ENCODE measurements at places on chromosomes 13 and 19.
A peak's percentile ranks its signal among the peaks of the same experiment; 100 is the strongest.

DNA sequence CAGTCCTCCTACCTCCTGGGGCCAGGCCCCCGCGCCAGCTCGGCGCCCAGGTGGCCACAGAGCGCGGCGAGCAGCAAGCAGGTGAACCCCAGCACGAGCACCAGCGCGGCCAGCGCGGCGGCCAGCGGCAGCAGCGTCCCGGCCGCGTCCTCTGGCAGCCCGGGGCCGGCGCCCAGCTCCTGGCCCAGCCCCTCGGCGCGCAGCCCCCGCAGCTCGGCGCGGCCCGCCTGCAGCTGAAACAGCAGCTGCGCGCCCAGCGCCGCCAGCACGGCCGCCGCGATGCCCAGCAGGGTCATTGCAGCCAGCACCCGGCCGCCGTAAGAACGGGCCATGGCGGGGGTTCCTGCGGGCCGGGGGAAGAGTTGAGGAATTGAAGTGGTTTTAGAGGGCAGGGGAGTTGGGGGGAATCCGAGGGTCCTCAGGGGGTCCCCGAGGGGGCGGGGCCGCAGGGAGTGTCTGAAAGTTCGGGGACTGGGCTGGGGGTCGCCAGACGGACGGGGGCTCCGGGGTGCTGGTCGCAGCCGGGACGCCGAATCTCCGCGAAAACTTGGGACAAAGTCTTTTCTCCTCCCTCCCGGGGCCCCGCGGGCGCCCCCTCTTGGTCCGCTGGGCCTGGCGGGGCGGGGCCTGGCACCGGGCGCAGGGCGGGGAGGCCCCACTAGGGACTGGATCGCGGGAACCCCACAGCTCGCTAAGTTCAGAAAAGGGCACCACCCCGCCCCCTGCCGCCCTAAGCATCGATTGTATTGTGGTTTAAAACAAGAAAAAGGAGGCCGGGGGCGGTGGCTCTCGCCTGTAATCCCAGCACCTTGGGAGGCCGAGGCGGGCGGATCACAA is at the start of gene TMEM221:
TMEM221 (minus strand) TSS at position 538 of the 837 bp plus-strand sequence; CDS start at position 332, 206 bp downstream.
- peak; percentile 36 for DNase-seq

- no peak for DNase-seq
These were observed 77.3 kb downstream of the ZIC5 start for GRCh38 chr13:99894105-99894839.

DNA sequence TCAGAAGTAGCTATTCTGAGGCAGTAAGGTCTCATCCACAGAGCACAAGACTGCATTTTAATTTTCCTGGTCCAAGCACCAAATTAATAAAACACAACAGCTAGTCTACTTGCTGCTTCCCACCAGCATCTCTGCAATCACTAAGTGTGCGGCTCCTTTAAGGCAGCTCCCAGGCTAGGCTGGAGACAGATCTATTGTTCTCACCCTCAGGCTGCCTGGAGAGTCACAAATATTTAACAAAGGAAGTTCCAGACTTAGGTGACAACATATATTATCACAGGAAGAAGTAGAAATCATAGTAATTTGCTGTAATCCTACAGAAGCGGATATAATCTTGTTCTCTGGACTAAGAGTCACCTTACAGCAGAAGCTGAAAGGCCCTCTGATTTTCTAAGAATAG is 2.2 kb upstream of the EID2 start:
- DNase-seq = no peak

DNA sequence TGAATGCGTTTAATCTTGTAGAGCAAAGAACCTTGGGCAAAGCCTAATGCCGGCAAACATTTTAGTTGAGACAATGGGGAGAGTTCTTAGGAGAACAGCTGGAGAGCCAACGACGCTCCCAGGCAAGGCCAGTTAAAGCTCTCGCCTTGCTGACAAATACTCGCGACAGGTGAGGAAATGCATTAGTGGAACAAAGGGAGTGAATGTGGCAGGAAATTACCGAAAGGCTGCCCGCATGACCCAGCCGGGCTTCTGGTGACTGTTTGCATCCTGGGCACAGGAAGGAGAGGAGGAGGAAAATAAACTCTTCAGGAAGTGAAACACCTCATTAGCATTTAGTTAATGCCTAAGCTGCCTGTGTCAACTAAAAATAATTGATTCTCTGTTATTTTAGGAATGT is 74.6 kb downstream of the SHISA2 start:
- no peak for DNase-seq

GRCh38 chr19:49691243-49692146 is 579 bp downstream of the CPT1C start:
- DNase-seq = no peak

- no peak for DNase-seq
These were observed 12.0 kb downstream of the B3GNT3 start for GRCh38 chr19:17806945-17807344.

GRCh38 chr13:41200126-41200525 is 5.8 kb upstream of the KBTBD7 start:
- no peak for DNase-seq

GRCh38 chr13:111954661-111955411 is 112.1 kb upstream of the SOX1 start:
- DNase-seq = no peak

GRCh38 chr13:111621164-111621563 is 300.7 kb downstream of the TEX29 start:
- DNase-seq = no peak

Data from MG63 (cell line).